Activated naive CD8-positive, alpha-beta T cell treated with anti-CD3 and anti-CD28 coated beads for 36 hours (primary cell): ENCODE measurements at places on chromosomes 7 and 10.

DNA sequence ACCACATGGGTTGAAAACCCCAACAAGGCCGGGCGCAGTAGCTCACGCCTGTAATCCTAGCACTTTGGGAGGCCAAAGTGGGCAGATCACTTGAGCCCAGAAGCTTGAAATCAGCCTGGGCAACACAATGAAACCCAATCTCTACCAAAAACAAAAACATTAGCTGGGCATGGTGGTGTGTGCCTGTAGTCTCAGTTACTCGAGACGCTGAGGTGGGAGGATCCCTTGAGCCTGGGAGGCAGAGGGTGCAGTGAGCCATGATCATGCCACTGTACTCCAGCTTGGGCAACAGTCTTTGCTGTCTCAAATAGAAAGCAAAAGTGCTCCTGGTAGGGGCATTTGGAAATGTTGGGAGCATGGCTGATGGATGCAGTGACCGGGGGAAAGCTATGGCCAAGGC is 209.6 kb upstream of the PLXNA4 start:
- no peak overlapping the region for H3K27ac ChIP-seq
- peaks cover 7% of the 10 kb centered on the region for H3K4me1 ChIP-seq
- no peak overlapping the region for H3K4me3 ChIP-seq
- no peaks in the 10 kb centered on the region for H3K27me3 ChIP-seq
- DNase-seq: no peak

DNA sequence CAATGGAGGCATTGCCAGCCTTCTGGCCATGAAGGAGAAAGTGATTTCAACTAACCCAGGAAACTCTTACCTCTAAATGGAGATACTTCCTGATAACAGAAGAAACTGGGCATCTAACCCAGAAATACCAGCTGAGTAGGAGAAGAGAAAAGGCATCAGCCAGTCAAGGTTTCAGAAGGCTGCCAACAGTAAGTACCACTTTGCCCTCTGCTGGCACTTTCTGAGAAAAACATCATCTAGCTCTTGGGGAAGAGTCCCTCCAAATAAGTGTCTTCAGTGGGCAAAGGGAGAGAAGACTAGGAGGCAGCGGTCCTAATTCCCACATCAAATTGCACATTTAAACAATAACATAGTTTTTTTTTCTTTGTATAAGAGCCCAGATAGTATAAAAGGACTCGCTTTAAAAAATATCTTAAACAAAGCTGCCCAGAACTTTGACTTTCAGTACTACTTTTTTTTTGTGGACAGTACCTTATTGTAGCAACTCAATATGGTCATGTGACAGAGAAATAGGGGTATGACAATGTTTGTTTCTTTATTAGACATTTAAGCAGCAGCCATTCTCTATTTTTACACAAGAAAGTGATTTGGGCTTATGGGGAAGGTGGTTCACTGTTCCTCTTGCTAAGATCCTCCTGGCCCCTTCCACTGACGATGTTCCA is 157.3 kb downstream of the CTTNBP2 start:
- no peak overlapping the region for H3K27ac ChIP-seq
- H3K36me3 ChIP-seq: no peaks in the 10 kb centered on the region
- H3K4me1 ChIP-seq: no peaks in the 10 kb centered on the region
- H3K27me3 ChIP-seq: peaks cover 9% of the 10 kb centered on the region
- DNase-seq: no peak
- H3K4me3 ChIP-seq: no peak overlapping the region

DNA sequence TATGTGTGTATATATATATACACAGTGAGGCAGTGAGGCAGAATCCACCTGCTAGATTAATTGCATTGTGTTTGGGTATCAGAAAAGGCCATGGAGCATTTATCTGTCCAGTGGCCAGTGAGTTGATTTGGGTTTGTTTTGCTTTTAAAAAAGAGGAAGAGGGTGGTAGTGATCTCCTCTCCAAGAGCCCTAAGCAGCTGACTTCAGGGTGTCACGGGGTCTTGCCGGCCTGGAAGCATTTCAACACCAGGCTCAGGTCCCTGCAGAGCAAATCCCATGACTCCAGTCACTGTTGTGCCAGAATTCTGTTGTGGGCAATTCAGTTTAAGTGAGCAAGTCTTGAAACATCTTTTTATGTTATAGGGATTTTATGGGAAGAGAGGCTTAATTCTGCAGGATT is 30.6 kb upstream of the GPNMB start:
- peaks cover 3% of the 10 kb centered on the region for H3K27me3 ChIP-seq
- no peak overlapping the region for H3K27ac ChIP-seq
- H3K4me3 ChIP-seq: no peak overlapping the region
- no peaks in the 10 kb centered on the region for H3K36me3 ChIP-seq
- DNase-seq: no peak
- H3K4me1 ChIP-seq: no peaks in the 10 kb centered on the region

DNA sequence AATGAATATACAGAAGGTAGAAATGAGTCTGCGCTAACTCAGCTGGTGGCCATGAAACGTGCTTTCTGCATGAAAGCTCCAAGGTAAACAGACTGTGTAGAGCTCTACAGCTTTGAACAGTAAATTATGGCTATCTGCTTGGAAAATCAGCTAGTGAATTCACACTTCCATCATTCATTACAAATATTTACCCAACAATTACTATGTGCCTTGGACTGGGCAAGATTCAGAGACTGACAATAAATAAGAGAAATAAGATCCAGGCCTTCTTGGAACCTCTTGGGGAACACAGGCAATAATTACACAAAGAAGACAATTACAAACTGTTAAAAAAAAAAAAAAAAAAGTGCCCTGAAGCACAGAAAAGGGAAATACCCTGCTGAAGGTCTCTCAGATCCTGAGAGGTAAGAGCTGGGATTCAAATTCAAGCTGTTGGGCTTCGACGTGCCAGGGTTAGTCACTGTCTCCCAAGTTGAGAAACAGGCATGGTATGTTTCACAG is 15.8 kb downstream of the TSPAN12 start:
- H3K36me3 ChIP-seq: no peaks in the 10 kb centered on the region
- DNase-seq: no peak
- H3K27me3 ChIP-seq: peaks cover 10% of the 10 kb centered on the region
- no peak overlapping the region for H3K27ac ChIP-seq
- no peaks in the 10 kb centered on the region for H3K4me1 ChIP-seq
- H3K4me3 ChIP-seq: no peak overlapping the region

- peaks cover 5% of the 10 kb centered on the region for H3K27me3 ChIP-seq
- no peaks in the 10 kb centered on the region for H3K36me3 ChIP-seq
- H3K4me1 ChIP-seq: no peaks in the 10 kb centered on the region
- DNase-seq: no peak
- H3K27ac ChIP-seq: no peak overlapping the region
- no peak overlapping the region for H3K4me3 ChIP-seq
Measured at GRCh38 chr10:10320956-10321355, 696.7 kb upstream of the CELF2 start.

DNA sequence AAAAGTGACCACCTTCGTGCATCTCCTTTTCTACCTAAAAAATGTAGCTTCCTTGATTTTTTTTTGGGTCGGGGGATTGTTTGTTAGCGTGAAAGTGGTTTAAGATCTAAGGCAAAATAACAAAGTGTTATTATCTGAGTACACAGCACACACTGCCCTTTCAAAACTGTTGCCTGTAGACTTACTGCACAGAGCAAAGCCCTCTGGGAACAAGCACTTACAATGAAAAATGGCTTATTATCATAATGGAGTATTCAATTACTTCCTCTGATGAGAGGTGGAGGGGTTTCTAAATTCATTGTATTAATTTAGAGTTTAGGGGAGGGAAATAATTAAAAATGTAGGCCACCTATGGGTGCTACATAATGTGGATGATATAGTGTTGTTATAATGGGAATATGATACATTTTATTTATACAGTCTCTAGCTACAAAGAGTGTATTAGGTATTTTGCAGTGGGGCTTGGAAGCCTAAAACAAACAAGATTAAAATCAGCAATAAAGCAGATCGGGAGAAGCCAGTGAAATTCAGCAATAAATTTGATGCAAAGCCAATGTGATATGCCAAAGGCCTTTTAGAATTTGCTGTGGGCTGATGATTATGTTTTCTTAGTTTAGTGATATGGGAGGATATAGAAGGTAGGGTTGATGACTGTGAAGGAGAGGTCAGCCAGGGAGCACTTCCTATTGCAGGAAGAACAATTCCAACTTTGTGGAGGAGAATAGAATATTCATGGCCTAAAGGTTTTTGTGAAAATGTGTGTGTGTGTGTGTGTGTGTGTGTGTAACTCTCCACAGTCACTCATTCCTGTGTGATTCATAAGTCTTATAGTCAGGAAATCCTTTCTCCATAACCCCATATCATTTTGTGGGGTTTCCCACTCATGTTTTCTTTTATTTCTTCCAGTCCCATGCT is 17.7 kb upstream of the EXOC4 start:
- no peaks in the 10 kb centered on the region for H3K36me3 ChIP-seq
- H3K27ac ChIP-seq: no peak overlapping the region
- H3K4me1 ChIP-seq: no peaks in the 10 kb centered on the region
- peaks cover 8% of the 10 kb centered on the region for H3K27me3 ChIP-seq
- no peak overlapping the region for H3K4me3 ChIP-seq
